ENCODE measurements at places on chromosomes 12 and 14.

- no peak for DNase-seq
Observed at GRCh38 chr14:29681316-29681715, 246.3 kb downstream of the PRKD1 start.

GRCh38 chr12:9329019-9329418 is 120.8 kb upstream of the PZP start:
- no peak for DNase-seq

DNA sequence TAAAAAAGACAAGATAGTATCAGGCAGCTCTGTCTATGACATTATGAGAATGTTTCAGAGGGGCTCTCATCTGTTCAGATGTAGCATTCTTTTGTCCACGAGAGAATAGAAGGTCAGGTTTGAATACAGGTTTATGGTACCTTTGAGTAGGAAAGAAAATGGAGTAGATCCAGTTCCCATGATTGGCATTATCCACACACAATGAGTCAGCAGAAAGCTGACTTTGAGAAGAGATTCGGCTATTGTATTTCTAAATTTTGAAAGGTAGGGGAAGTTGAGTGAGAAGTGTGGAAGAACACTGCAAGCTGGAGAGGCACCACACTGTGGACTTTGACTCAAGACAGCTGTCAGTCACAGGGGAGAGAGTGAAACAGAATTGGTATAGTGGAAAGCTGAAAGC is 135.4 kb downstream of the SYT10 start:
- no peak for DNase-seq

- DNase-seq = no peak
Observed at GRCh38 chr14:55743551-55743950, 163.5 kb downstream of the KTN1 start.

GRCh38 chr12:109110988-109111495 is 5.3 kb upstream of the ACACB start:
- peak; percentile 54 for DNase-seq

- no peak for DNase-seq
Observed at GRCh38 chr14:90740081-90740480, 76.1 kb downstream of the TTC7B start.

- no peak for DNase-seq
Observed at GRCh38 chr14:58130116-58130782, 21.8 kb downstream of the ARMH4 start.

DNA sequence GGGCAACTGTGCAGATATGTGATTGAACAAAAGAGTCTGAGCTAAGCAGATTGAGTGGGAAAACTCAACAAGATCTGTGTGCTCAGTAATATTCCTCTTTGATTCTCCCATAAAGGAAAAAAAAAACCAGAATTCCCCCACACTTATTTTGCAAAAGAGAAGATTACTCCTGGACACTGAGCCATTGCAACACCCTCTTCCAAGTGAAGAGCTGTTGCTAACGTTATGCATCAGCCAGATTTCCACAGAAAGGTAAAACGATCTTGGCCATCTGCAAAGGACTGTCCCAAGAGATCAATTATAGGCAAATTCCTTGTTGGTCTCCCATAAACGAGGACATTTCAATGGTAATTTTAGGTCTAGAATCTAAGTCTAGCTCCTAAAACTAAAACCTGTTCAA is 587.7 kb downstream of the C12orf50 start:
- no peak for DNase-seq

GRCh38 chr12:57549909-57550640 is at the start of gene KIF5A:
TSS of gene KIF5A (plus strand) at chr12:57550044. CDS start at chr12:57550272, 228 bp downstream.
- DNase-seq = no peak

GRCh38 chr14:61875483-61875882 is 113.3 kb downstream of the SNAPC1 start:
- DNase-seq = no peak

DNA sequence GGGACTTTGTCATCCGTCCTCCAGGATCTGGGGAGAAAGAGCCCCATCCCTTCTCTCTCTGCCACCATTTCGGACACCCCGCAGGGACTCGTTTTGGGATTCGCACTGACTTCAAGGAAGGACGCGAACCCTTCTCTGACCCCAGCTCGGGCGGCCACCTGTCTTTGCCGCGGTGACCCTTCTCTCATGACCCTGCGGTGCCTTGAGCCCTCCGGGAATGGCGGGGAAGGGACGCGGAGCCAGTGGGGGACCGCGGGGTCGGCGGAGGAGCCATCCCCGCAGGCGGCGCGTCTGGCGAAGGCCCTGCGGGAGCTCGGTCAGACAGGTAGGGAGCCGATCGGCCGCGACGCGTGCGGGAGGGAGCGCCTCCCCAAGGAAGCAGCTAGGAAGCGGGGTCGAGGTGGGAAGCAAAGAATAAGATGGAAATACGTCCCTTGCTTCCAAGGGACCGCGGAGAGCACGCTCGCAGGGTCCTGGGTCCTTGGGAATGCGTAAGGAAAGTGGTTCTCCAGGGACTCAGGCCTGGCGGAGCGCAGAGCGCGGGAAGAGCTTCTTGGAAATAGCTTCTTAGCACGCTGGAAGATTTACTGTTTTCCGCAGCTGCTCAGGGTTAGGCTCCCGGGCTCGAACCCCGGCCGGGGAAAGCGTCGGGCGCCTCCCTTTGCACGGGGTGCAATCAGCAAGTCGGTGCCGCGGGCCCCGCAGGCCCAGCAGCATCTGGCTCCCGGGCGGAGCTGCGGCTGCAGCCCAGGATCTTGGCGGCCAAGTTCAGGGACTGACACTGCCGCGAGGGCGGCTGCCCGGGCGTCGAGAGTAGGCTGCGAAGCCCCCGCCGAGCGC is 457 bp downstream of the SOCS2 start:
- DNase-seq = no peak

- no peak for DNase-seq
Observed at GRCh38 chr12:45400991-45401390, 185.1 kb downstream of the ANO6 start.

DNA sequence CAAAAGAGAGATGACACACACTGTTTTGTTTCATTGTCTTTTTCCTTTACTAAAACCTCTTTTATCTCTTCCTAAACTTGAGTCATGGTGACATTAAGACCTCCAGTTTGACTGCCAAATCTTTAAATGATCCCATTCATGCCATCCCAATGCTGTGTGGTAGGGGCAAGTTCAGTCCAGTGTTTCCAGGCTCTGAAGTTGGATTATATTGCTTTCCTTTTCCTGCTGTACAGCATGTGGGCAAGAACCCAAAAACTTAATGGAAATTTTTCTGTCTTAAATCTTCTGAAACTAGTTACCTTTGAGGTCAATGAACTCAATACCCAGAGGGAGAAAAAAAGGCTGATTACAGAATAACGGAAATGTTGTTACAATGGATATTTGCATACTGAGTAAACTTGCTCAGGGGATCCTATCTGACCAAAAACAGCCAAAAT is 187.1 kb upstream of the FAR2 start:
- DNase-seq = no peak

- no peak for DNase-seq
Observed at GRCh38 chr12:68971404-68971803, 38.4 kb upstream of the CPM start.

DNA sequence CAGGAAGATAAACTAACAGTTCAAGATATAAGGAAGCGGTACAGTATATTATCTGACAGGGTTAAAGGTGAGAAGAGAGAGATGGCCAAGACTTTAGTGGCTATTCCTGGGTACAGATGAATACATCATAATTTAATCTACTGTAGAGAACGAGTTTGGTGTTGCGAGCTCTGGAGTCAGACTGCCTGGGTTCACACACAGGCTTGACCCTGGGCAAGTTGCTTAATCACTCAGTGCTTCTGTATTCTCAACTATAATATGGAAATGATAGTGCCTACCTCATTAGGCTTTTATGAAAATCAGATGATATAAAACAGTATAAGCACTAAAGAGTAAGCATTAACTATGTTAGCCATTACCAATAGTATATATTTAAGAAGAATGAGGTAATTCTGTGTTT is 3.5 kb downstream of the PPM1H start:
- no peak for DNase-seq

DNA sequence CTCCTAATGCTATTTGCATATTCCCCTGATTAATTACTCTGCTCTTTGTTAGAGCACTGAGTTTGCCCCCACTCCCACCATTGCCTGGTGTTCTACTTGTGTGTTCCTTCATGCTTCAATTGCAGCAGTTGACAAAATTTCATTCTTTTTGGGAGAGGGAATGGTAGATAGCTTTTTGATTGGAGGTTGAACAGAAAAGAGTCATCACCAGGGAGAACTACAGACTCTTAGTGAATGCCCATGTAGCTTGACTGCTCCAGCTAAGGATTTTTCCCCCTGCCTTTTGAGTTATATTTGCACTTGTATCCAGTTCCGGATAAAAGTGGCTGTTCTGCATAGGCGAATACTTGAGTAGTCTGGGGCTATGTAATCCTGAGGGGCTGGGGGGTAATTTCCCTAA is 183.9 kb downstream of the ETNK1 start:
- no peak for DNase-seq

GRCh38 chr14:48274826-48275225 is 599.4 kb upstream of the MDGA2 start:
- no peak for DNase-seq

- DNase-seq = no peak
Observed at GRCh38 chr12:7141351-7142005, 11.3 kb downstream of the CLSTN3 start.

DNA sequence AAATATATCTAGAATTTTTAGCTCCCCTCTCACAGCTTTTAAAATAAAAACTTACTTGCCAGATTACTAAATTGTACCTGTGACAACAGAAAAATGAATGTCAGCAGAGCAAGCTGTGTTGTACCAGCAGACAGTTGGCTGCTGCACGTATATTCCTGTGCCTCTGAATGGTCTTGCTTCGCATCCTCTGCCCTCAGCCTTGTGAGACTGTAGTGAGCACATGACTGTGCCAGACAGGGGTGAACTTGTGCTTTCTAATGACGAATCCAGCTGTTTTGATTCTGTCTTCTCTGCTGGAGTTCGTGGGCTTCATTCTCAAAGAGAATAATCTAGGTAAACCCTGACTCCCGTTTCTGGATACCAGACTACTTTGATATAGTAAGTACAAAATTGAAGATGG is 58.3 kb upstream of the FRMD6 start:
- no peak for DNase-seq

DNA sequence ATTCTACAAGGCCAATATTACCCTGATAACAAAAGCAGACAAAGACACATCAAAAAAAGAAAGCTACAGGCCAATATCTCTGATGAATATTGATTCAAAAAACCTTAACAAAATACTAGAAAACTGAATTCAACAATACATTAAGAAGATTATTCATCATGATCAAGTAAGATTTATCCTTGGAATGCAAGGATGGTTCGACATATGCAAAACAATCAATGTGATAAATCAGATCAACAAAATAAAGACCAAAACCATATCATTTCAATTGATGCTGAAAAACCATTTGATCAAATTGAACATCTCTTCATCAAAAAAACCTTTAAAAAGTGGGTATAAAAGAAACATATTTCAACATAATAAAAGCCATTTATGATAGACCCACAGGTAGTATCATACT is 117.3 kb downstream of the CPNE8 start:
- no peak for DNase-seq

- DNase-seq = no peak
Observed at GRCh38 chr14:73381380-73382013, 76.8 kb downstream of the NUMB start.

DNA sequence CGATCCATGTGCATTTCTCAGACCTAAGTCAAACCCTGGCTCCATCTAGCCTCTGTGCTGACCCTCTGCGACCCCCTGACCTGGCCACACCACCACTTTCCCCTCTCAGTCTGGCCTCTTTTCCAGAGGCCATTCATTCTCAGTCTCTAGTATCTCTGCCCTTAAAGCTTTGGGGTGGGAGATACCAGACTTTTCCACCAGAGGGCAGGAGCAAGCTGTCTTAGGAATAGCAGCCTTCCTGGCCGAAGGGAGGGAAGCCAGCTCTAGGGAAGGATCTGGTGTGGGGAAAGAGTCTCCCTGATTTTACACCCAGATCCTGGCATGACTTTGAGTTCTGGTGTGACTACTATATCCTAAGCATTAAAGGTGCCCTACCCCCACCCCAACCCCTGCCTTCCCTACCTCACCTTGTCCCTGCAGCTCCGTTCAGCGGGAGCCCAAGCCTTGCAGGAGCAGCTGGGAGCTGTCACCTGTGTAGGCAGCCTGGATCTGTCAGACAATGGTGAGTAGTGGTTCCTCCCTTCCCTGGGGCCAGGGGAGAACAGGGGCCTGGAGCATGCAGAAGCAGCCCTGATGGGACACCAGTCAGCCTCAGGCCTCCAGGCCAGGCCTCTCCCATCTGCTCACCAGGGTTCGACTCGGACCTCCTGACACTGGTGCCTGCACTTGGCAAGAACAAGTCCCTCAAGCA is 6.6 kb downstream of the CARMIL3 start:
- DNase-seq = peak; percentile 91

GRCh38 chr12:21823581-21823980 is 49.1 kb upstream of the KCNJ8 start:
- no peak for DNase-seq

DNA sequence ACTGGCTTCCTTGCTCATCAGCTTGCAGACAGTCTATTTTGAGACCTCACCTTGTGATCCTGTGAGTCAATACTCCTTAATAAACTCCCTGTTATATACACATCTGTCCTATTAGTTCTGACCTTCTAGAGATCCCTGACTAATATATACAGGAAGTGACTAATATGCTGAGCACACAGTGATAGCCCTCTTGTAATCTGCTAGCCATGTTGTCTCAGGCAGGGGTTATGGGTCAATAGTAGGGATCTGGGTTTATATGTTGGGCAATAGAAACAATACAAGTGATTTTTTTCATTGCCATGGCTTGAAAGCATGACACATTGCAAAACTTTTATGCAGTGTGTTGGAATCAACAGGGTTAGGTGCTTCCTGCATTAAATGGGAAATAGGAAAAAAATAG is 562.2 kb downstream of the GALC start:
- no peak for DNase-seq

DNA sequence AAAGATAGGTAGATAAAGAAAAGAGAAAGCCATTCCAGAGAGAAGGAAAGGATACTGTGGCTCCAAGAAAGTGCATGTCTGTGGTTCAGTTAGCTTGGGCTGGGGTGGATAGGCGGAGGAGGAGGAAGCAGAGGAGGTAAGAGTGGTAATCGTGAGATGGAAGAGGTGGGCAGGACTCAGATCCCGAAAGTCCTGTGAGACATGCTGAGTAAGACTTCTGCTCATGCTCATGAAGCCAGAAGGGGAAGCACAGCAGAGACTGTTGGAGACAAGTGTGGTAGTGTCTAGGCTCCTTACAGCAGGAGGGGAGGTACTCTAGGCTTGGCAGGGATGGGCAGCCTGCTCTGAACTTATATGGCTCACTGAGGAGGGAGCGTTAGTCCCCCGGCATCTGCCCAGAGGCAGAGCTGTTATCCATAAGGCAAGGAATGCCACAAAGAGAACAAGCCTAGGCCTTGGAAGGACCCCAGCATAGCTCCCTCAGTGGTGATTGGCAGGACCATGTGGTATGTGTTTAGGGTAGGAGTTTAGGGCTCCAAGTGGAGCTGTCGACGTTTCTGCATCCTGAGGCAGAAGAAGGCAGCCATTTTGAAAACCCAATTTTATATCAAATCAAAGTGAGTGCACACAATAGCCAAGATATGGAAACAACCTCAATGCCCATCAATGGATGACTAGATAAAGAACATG is 135.3 kb downstream of the SMOC1 start:
- no peak for DNase-seq

All from omental fat pad (tissue), 4 donors.